ENCODE measurements at places on chromosomes 3 and 15. TPM values are rescaled to one million over a fixed set of nuclear protein-coding genes. Genes with fewer than 3 reads are reported as not detected.

DNA sequence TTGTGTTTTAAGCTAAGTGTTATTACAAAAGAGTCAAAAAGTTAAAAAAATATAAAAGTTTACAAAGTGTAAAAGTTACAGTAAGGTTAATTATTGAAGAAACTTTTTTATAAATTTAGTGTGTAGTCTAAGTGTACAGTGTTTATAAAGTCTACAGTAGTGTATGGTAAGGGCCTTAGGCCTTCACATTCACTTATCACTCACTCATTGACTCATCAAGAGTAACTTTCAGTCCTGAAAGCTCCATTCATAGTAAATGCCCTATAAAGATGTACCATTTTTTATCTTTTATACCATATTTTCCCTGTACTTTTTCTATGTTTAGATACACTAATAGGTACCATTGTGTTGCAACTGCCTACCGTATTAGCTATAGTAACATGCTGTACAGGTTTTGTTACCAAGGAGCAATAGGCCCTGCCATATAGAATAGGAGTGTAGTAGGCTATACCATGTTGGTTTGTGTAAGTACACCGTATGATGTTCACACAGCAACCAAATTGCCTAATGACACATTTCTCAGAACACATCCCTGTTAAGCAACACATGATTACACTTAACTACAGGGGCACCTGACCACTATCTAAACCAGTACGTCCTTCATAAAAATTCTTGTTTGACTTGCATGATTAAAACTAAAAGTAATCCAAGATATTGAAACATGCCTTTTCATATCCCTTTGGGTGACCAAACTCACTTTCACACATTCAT lies 17.2 kb downstream of the RAD18 start:
- no peak for DNase-seq

GRCh38 chr3:71587958-71588357 lies 4.4 kb upstream of the FOXP1 start:
- no peak for DNase-seq

- no peak for DNase-seq
Measured at GRCh38 chr3:149538371-149538770, 63.9 kb downstream of the TM4SF4 start.

DNA sequence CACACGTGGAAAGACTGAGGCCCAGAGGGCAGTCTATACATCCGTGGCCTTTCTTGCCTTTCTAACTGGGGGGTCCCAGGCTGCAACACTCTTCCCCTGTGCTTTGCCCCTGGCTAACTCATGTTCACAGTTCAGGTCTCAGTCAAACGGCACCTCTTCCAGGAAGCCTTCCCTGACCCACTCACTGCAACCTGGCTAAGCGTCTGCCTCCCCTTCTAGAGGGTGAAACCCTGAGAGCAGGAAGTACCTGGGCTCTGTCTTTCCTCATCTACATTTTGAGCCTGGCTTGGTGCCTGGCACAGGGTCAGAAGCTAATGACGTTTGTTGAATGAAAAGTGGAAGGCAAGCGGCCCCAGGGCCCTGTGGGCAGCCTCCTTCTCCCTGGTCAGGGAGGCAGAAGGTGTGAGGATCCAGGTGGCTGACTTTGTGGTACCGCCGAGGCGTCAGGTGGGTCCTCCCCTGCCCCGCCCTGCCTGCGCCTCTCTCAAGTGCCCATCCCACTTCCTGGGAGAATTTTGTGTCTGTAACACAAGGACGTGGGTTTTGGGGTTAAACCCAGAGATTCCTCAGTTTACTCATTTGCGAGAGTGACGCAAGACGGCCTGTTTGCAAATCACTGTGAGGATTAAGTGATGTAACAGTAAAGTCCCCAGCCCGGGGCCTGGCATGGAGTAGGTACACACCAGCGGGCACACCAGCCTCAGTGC lies 32.1 kb downstream of the DNASE1L3 start:
- no peak for DNase-seq

The PLSCR4 gene
- not detected for total RNA-seq

- no peak for DNase-seq
Measured at GRCh38 chr3:66023229-66023628, 15.5 kb downstream of the MAGI1 start.

The HHATL gene
- not detected for total RNA-seq

DNA sequence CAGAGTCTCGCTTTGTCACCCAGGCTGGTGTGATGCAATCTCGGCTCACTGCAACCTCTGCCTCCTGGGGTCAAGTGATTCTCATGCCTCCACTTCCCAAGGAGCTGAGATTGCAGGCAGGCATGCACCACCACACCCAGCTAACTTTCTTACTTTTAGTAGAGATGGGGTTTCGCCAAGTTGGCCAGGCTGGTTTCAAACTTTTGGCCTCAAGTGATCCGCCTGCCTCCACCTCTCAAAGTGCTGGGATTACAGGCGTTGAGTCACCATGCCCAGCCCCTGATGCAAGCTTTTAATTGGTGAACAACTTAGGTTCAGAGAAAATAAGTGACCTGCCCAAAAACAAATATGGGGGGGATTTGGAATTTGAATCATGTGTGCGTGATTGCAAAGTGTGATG lies 246.2 kb downstream of the LRTM1 start:
- no peak for DNase-seq

The GOLGA6L22 gene
- not detected for total RNA-seq

- DNase-seq = no peak
Measured at GRCh38 chr3:190541560-190541959, 27.7 kb downstream of the IL1RAP start.

- peak; percentile 33 for DNase-seq
Measured at GRCh38 chr15:95446854-95447253, 883.6 kb upstream of the NR2F2 start.

GRCh38 chr3:143120716-143121240 lies 1.2 kb downstream of the CHST2 start:
- DNase-seq = peak; percentile 48

GRCh38 chr3:69948246-69948862 lies 51.2 kb upstream of the SAMMSON start:
- no peak for DNase-seq

The OXTR gene
- 1.5 TPM for total RNA-seq

GRCh38 chr3:24363242-24363641 lies 131.4 kb downstream of the THRB start:
- DNase-seq = no peak

The TRPM1 gene
- total RNA-seq = not detected

The SCG3 gene
- total RNA-seq = not detected

The AP3B2 gene
- not detected for total RNA-seq

- no peak for DNase-seq
Measured at GRCh38 chr3:172634948-172635347, 75.9 kb downstream of the NCEH1 start.

The SLC28A1 gene
- not detected for total RNA-seq

- no peak for DNase-seq
Measured at GRCh38 chr3:184633237-184633579, 71.6 kb downstream of the EPHB3 start.

- no peak for DNase-seq
Measured at GRCh38 chr3:65996589-65996988, 42.1 kb downstream of the MAGI1 start.

The ITIH4 gene
- 3.6 TPM for total RNA-seq

DNA sequence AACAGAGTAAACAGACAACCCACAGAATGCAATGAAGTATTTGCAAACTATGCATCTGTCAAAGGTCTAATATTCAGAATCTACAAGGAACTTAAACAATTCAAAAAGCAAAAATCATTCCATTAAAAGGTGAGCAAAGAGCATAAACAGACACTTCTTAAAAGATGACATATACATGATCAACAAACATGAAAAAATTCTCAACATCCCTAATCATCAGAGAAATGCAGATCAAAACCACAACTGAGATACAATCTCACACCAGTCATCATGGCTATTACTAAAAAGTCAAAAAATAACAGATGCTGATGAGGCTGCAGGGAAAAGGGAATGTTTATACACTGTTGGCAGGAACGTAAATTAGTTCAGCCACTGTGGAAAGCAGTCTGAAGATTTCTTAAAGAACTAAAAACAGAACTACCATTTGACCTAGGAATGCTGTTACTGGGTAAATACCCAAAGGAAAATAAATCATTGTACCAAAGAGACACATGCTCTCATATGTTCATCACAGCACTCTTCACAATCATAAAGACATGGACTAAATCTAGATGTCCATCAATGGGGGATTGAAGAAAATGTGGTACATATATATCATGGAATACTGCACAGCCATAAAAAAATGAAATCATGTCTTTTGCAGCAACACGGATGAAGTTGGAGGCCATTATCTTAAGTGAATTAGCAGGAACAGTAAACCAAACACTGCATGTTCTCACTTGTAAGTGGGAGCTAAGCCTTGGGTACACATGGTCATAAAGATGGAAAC lies 393.3 kb upstream of the CBLB start:
- no peak for DNase-seq

DNA sequence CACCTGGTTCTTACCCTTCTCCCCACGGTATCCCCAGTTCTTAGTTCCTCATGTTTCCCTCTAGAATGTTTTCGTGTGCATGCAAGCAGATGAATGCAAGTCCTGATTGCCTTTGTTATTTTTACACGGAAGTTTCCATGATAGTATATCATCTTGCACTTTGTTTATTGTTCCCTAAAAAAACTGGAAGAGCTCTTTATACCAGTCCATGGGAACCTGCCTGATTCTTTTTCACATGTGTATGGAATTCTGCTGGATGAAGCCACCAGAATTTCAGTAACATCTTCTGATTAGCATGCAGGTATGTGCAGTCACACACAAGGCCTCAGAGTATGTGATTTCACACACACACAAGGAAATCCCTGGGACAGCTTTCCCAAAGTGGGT lies 16.0 kb upstream of the LRRK1 start:
- no peak for DNase-seq

GRCh38 chr3:28669870-28670269 lies 321.2 kb upstream of the AZI2 start:
- no peak for DNase-seq

DNA sequence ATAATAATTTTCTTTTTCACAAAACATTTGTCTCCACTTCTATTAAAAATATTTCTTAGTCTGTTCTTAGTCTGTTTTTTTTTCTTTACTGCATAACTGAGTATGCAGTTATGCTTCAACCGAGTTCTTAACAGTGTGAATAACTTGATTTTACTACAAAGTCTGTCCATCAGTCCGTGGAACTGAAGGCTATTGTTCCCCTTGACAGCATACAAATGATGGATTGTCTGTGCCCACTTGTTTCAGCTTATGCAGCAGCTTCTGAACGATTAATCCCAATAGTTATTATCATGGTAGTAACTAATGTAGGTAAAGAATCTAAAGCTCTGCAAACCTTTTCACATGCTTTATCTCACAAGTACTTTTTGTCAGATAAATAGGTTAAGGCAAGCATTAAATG lies 150.7 kb downstream of the SSR3 start:
- DNase-seq = no peak

- DNase-seq = no peak
Measured at GRCh38 chr3:161064413-161064812, 40.7 kb downstream of the B3GALNT1 start.

The SRGAP3 gene
- total RNA-seq = 0.71 TPM

DNA sequence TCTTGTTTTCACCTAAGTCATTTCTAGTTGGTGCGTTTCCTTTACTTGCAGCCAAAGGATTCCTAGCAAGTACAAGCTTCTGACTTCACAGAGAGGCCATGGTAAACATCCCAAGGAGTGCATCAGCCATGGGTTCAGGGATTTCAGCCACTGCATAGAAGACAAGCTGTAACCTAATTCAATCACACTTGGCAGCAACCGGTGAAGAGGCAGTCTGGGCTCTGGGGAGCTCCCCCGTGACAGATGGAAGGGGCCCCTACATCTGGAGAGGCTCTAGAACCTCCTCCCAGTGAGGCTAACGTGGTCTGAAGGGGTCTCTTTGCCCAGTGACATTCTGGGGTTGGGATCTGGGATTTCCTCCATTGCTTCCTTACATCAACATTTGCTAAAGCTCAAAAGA lies 8.4 kb upstream of the SNRPA1 start:
- DNase-seq = no peak

Data from activated T-helper 2 cell treated with anti-CD3 and anti-CD28 coated beads, Interferon-gamma antibody, Interleukin-2, Interleukin-4, amounts not matched to agents 10 μg/mL and 5 μg/mL and 100 μg/mL, durations not matched to agents 14 hours and 24 hours and 36 hours (primary cell).